Activated gamma-delta T cell treated with anti-CD3 and anti-CD28 coated beads, Interleukin-2, amount 50 U/mL, for 16 hours (primary cell): ENCODE measurements at places on chromosomes 7 and 10.

DNA sequence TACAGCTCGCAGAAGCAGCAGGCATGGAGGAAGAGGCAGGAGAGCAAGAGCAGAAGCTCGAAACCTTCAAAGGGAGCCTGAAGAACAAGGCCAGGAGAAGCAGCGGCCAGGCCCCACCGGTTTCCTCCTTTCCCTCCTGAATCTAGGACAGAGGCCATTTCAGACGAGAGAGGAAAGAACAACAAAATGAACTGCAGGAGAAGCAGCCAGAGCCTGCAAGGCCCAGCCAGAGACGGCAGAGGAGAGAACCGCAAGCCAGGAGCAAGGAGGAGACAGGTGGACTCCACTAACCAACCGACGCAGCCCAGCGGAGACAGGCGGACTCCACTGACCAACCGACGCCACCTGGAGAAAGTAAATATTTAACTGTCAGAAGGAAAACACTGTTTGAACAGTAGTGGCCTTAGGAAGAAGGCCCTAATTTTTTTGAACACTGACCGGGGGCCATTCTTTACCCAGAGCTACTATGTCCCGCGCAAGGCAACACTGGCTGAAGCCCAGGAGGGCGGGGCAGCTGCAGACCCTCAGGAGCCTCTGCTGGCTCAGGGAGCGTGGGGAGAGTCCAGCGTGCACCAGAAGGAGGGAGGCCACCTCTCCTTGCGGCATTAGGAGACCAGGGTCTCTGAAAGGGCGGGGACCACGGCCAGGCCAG is 559.2 kb downstream of the PTPRN2 start:
- no peak for DNase-seq

- no peak for DNase-seq
Measured at GRCh38 chr7:30503274-30504212, 1.1 kb downstream of the GGCT start.

GRCh38 chr7:125169088-125169487 is 239.5 kb upstream of the POT1 start:
- DNase-seq, result no peak

DNA sequence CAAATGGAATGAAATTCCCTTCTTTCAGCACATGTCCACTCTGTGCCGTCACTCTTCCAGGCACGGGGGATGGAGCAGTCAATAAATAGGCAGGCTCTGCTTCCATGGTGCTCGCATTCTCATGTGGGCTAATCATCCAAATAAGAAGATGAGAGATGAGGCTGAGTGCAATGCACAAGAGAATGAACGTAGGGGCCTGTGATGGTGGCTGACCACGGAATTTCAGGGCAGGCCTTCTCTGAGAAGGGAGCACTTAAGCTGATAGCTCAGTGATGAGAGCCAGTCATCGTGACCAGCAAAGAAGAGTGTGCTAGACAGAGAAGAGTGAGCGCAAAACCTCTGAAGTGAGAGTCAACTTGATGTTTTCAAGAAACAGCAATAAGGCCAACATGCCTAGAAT is 47.9 kb downstream of the TAF3 start:
- no peak for DNase-seq

DNA sequence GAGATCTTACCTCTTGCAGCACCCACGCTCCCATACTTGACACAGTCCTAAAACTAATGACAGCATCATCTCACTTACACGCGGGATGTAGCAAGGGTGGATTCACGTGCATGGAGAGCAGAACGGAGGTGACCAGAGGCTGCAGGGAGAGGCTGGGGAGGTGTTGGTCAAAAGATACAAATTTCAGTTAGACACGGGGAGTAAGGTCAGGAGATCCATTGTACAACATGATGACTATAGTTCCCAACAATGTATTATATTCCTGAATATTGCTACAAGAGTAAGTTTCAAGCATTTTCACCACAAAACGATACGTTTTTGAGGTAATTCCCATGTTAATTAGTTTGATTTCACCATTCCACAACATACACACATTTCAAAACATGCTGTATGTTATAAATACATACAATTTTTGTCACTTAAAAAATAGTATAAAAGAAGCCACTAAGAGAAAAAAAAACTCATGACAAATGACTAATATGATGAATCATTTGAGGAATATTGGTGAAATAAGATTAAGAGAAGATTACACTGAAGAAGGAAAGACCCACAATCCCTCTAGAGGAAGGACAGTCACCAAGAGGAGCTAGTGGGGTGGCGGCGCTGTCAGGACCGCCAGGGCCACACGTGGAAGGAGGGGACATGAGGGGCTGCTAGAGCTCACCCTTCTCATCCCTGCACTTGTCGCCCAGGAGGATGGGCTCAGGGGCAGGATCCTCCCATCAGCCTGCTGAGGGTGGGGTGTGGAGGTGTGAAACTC is 49.4 kb upstream of the EGFR start:
- no peak for DNase-seq

- no peak for DNase-seq
Measured at GRCh38 chr10:75070476-75070875, 41.0 kb upstream of the SAMD8 start.

GRCh38 chr10:82084904-82085303 is 209.9 kb downstream of the NRG3 start:
- no peak for DNase-seq

DNA sequence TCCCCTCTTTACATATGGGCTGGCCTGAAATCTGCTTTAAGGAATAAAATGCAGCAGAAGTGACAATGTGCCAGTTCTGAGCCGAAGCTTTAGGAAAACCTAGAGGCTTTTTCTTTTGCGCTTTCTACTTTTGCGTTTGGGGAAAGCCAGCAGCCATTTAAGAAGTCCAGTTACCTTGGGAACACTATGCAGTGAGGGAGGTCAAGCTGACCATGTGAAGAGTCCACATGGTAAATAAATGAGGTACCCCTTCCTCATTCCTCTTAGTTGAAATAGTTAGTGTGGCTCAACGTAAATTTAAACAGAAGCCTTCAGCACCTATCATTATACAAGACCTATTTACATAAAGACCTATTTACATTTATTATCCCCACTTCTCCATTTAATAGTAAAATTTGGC is 78.5 kb downstream of the TFPI2 start:
- DNase-seq, result no peak

DNA sequence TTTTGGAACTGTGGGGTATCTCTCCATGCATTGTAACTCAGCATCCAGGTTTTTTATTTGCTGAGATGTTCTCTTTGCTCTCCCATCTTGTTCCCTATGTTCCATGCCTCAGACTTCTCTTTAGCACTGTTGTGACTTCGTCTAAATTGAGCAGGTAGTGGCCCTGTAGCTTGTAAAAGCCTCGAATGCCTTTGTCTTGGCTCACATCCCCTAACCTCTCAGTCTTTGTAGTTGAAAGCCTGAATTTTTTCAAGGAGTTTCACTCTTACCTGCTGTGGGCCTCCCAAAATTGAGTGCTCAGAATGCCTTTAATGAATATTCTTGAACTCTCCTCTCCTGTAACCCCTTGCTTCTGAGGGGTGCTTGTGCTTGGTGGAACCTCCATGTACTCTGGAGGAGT is 1137.3 kb downstream of the REEP3 start:
- no peak for DNase-seq

DNA sequence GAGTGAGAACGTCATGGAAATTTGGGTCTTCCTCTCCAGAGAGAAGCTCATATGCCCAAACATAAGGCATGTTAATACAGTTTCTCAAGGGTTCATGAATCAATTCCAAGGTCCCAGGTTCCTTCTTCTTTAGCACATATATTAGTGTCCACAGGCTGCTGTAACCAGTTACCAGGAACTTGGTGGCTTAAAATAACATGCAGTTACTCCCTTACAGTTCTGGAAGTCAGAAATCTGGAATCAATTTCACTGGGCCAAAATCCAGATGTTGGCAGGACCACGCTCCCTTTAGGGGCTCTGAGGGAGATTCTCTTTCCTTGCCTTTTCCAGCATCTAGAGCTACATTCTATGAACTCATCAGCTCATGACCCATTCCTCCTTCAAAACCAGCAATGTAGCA is 64.8 kb downstream of the MRC1 start:
- no peak for DNase-seq

DNA sequence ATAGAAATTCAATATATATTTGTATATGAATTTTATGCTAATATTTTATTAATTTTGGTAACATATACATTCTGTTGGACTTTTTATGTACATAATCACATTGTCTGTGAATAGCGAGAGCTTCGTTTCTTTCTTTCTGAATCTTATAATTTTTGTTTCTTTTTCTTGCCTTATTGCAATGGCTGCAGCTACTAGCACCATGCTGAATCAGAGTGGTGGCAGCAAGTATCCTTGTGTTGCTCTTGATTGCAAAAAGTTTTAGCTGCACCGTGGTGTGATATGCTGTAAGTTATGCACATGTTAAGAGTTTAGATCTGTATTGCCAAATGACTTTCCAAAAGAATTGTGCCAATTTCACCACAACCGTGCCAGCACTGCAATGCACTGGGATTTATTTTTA is 32.6 kb downstream of the ELFN1 start:
- no peak for DNase-seq

- DNase-seq, result no peak
Measured at GRCh38 chr7:120023494-120024167, 249.3 kb upstream of the KCND2 start.

DNA sequence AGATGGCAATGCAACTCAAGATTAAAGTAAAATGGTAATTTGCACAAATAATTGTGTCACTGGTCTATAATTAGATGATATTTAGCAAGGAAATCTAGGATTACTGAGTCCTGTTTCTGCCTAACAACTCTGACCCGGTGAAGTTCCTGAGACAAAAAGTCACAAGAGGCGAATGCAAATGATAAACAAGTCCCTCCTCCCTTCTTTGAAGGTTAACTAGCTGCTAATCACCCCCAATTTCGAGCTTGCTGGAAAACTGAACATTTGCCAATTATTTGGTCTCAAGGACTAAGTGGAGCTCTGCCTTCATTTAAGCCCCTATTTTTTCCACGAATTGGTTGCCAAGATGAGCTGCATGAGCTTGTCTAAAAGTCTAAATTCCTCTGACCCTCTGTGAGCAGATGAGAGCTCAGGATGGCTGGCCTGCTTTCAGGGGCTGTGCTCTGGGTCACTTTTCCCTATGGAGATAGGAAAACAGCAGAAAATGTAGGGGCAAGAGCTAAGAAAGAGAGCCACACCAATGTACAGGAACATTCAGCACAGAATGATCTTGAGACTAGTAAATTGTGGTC is 127.3 kb downstream of the MBL2 start:
- DNase-seq, result no peak

DNA sequence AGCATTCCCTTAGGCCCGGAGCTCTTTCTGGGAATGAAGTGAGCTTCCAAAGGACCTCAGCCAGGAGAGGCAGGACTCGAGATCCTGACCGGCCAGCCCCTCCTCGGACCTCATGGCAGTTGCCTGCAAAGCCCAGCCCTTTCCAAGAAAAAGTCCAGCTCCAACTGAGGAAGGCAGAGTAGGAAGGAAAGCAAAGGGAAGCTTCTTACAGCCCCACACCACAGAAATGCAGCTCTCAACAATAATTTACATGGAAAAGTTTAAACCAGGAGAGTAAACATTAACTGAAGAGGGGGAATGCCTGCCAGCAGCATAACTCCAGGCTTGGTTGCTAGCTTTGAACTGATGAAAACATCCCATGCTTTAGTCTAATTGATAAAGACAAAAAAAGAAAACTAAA is 153.9 kb upstream of the PFKP start:
- DNase-seq, result no peak

DNA sequence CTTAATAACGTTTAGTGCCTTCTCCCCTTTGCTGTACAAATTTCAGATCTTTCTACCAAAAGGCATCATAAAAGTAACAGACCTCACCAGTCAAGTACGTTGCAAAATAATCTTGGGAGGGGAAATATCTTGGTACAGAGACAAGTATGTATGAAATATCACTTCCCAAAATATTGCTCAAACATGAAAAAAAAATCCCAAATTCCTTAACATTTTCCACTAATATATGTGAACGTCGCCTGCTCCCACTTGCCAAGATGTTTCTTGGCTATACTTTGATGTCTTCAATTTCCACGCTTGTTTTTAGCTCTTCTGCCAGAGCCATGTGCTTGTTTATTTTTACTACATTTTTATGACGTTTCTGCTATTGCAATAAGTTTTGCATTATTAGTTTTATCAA is 223.5 kb downstream of the PLXNA4 start:
- DNase-seq, result no peak

GRCh38 chr7:129334473-129334872 is 99.8 kb upstream of the STRIP2 start:
- no peak for DNase-seq

DNA sequence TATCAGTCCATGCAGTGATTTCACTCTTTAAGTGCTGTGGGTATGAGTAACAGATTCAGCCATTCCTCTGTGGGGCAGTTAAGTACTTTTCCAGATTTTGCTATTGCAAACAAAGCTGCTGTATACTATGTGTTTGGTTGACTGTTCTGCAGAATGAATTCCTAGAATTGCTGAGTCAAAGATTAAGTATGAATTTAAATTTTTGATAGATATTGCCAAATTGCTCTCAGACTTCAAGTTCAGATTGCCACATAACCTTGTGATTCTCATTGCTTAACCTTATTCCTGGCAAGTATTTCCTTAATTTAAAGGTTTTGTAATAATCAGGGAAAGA is 21.6 kb upstream of the SAR1A start:
- no peak for DNase-seq

DNA sequence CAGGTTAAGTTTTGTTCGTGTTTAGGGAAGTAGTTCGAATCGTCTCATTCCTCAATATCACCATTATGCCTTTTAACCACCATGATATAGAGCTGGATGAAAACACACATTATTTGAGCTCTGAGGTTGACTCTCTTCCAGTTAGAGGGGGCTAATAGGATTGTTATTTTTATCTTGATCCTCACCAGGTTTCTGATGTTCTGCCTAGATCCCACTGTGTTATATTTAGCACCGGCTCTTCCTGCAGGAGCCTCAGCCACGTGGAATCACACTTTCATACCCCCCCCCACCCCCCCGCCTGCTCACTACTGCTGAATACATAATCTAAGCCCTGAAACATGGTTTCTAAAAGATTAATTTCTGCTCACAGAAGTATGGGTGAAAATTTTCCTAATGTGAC is 88.3 kb downstream of the NRCAM start:
- no peak for DNase-seq

DNA sequence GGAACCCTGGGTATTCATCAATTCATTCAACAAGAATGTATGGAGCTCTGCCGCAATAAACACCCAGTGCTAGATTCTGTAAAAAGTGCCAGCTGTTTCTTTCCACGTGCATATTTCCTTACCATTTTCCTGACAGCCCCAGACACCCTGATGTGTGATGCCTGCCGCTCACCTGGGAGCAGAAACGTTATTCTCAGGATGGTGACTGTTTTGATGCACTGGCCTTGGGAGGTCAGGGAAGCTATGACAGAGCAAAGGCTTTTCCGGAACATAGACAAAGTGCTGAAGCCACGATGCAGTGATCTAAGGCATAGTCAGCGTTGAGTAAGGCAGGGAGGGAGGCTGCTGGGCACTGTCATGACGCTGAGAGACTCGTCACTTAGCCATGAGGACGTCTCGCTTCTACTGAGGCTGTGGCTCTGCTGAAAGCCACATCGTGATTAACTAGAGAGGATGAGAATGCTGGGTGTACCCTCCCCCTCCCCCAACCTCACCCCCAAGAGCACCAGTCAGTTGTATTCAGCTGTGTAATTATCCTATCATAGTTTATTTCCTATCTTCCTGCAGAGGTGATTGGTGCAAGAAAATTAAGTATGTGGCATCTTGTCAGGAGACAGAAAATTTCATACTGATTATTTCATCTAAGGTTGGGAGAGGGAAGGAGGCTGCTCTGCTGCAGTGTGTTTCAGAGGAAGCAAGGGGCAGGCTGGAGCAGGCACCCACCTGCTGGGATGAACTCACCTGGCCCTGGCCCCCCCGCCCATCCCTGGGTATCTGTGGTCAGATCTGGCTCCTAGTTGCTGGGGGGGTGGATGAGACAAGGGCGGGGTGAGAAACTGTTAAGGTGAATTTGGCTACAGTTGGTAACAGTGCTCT is 48.8 kb upstream of the SMNDC1 start:
- peak; percentile 34 for DNase-seq

GRCh38 chr10:86291616-86292340 is 74.8 kb downstream of the GRID1 start:
- DNase-seq, result no peak
